ENCODE measurements at places on chromosomes 7 and 10. TPM values are rescaled to one million over a fixed set of nuclear protein-coding genes. Genes with fewer than 3 reads are reported as not detected.

- DNase-seq = no peak
These were observed 159.1 kb downstream of the TMEM26 start for GRCh38 chr10:61294131-61294530.

MALRD1 gene
- not detected for total RNA-seq

GRCh38 chr7:80078159-80078731, 56.4 kb upstream of the GNAI1 start:
- peak; percentile 20 for DNase-seq

GRCh38 chr10:24360282-24361127, 151.6 kb downstream of the KIAA1217 start:
- peak; percentile 90 for DNase-seq

- no peak for DNase-seq
These were observed 32.4 kb downstream of the TARP start for GRCh38 chr7:38241071-38241470.

DNA sequence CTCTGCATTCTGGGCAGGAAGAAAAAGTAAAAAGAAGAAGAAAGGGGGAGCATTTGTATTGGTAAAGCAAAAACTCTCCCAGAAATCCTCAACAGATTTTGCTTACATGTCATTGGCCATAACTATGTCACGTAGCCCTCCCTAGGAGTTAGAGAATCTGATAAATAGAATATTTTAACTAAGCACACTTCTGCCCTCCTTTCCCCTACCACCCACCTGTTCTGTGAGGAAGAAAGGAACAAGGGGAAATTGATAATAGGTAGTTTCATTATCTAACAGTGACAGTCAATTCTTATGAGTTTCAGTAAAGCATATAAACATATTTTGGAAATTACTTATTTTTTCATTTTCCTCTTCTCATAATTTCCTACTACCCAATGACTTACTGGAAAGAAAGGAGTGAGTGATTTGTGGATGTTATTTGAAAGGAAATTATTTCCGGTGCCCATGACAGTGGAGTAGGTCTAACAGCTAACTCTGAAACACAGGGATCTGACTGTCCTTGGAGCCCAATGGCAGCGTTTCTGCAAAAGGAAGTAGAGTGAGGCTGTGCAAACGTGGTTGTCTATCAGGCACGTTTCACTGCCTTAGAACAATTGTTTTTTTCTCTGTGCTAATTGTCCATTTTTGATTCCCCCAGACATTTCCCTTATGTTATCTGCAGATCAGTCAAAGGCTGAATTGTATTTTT, 128.6 kb upstream of the MDFIC start:
- no peak for DNase-seq

DNA sequence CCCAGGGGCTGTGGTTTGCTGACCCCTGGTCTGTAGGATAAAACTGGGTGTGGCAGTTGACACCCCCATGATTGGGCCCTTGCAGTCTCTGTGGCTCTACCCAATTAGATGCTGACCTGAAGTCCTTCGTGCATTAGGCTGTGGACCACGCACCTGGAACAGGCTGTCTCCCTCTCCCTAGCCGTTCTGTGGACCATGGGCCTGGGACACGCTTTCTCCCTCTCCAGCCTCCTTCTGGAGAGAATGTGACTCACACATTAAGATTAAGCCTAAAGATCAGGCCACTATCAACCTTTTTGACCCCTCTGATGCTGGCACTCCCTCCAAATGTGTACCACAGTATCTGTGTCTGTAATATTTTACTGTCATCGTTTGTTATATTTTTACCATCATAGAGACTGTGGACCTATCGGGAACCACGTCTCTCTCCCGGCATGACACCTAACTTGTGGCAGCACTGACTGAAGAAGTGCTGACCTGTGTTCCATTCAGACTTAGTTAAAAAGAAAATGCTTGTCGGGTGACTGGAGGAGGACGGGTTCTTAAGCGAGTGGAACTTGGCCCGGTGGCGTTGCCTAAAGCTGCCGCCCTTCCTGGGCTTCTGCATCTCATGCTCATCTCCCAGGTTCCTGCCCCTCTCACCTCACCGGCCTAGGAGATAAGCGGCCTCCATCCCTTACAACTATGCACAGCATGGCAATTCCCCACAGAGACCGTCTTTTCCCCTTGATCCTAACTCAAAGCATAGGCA, 92.8 kb downstream of the WDR37 start:
- no peak for DNase-seq

TCAF1 gene
- 72.2 TPM for total RNA-seq

DNA sequence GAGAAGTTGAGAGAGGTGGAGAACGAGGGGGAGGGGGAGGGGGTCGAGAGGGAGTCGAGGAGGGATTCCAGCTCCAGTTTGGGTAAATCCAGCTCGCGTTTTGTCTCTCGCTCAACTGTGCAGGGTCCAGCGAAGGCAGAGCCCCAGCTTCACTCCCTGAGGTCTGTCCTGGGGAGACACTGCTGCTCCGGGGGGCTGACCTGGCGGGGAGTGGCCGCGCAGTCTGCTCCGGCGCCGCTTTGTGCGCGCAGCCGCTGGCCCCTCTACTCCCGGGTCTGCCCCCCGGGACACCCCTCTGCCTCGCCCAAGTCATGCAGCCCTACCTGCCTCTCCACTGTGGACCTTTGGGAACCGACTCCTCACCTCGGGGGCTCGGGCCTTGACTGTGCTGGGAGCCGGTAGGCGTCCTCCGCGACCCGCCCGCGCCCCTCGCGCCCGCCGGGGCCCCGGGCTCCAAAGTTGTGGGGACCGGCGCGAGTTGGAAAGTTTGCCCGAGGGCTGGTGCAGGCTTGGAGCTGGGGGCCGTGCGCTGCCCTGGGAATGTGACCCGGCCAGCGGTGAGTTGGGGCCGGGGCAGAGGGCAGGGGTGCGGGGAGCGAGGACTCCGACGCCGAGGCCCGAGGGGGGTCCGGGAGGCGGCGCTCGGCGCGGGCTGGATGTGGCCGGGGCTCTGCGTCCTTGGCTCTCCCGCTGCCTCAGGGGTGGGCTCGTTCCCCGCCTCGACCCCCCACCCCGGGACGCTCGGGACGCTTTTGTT, at the start of gene TET1:
TET1 (plus strand) TSS at position 152 of the 757 bp plus-strand sequence. CDS start 12,002 bp downstream, outside the sequence.
- DNase-seq = peak; percentile 83

DNA sequence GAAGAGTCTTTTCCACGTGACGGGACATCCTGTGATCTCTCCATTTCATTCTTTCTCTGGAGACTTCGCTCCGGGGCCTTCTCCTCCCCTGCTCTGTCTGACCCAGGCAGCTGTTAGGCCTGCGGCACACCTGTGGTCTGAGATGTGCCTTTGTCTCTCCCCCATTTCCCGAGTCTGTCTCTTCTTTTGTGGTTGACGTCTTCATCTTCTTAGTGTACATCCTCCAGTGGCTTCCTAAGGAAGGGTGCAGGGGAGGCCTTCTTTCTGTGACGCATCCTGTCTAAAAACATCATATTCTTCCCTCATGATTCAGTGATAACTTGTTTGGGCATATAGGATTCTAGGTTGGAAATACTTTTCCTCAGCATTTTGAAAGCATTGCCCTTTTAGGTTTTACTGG, 17.2 kb upstream of the ATP6V0E2 start:
- DNase-seq = no peak

- no peak for DNase-seq
These were observed 22.3 kb downstream of the CALML3 start for GRCh38 chr10:5546891-5547680.

- DNase-seq = no peak
These were observed 1.0 kb downstream of the ADCK2 start for GRCh38 chr7:140673774-140674155.

Data from SJCRH30 (cell line).